Nucleus accumbens (tissue), 56 donors: ENCODE measurements at places on chromosomes 5 and 9.

GRCh38 chr9:86926145-86926544, 21.2 kb downstream of the GAS1 start:
- no peak for DNase-seq

DNA sequence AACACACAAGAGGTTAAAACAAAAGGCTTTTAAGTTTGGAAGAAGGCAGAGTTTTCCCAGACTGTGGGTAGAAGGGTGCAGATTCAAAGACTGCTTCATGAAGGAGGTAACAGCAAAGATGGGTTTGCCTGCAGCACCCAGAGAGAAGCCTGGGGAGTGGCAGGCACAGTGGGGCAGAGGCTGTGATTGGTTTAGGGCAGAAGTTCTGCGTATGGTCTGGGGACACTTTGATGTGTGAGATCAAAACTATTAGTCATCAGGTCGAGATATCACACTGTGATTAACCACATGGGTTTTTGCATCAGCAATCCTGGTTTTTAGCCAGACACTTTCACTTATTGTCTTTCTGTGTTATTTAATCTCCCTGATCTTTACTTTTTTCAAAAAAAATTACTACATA, 188.8 kb upstream of the GLRA1 start:
- DNase-seq: no peak

- DNase-seq: no peak
Observed at GRCh38 chr5:68548959-68549676, 333.6 kb downstream of the PIK3R1 start.

DNA sequence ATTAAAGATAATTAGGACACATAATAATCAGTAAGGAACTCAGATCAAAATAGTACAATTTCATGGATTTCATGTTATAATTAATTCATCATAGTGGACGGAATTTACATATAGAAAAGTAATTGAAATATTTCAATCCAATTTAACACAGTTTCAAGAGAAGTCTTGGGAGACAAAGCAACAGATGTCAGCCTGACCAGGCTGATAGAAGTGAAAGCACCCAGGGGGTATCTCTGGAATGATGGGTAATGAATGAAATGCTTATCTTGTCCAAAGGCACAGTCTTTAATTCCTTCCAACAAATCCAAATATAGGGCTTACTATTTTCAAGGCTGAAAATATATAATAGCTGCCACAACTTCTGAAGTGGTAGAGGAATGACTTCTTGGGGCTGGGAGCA, 629.3 kb upstream of the RGMB start:
- no peak for DNase-seq

GRCh38 chr5:1445689-1446601, 705 bp upstream of the SLC6A3 start:
- DNase-seq: no peak

DNA sequence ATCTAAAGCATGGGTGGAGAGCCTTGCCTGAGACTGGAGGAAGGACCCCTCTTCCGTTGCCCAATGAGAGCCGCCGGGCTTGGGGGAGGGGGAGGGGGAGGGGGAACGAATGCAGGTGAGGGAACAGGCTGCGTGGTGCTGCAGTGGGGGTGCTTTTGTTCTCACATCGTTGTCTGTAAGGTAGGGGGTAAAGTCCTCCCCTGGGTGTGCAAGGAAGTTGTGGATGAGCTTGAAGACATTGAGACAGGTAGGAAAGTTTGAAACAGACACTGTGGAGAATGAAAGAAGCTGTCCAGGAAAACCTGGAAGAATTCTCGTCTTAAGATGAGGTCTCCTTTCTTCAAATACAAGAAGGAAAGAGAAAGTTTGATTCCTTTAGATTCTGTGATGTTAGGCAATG, 94.1 kb upstream of the LIFR start:
- no peak for DNase-seq

DNA sequence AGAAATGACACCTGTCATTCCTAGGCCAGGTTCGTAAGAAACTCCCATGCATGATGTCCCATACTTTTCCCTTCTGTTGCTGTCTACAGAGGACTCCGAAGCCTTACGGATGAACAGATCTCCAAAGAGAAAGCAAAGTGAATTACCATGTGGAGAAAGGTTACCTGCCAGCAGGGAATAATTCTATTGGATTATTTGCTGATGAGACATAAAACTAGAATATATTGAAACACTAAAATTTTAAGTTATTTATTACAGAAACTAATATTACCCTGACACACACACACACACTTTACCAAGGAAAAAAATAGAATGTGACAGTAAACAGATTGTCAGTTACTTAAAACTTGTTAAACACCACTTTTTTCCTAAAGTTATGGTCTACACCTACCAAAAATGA, 452.7 kb upstream of the DAB2 start:
- DNase-seq: no peak

DNA sequence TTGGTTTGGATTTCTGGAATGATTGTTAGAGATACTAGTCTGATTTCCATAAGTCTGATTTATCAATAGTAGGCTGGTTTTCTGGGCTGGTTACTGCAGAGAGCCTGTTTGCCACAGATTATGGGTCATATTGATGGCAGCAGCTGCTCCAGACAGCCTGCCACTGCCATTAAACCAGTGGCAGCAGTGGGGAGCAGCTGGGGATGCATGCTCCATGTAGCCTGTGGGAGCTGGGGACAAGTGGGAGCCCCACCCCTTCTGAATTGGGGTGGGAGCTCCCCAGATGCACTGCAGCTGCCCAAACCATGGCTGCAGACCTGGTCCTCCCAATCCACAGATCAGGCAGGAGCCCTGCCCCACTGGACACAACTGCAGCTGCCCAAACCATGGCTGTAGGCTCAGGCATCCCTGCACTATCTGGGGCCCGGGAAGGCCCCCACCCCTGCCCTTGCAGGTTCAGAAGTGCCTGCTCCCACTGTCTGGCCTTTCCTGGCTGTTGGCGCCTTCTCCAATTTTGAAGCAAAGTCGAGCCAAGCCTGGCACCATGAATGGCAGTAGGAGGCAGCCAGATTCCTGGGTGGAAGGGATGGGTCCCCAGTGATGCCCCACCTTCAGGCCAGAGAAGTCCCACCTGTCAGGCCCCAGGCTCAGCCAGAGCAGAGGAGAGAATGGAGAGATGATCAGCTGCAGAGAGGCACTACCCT, 402.9 kb upstream of the TYRP1 start:
- DNase-seq: no peak

DNA sequence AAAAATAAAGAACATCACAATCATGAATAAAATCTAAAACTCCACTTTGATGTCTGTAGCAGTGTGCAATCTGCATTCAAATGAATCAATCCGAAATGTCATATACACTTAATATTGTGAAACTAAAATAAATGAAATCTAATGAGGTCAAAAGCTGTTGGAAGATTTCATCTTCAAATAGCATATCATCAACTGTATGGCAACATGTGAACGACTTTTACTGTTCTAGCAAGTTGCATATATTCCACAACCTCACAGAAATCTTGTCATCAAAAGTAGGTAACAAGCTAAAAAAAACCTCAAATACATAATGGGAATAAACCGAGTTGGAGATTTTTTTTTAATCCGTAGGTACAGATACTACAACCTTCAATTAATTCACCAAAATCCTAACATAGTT, 1.2 kb downstream of the PTBP3 start:
- DNase-seq: no peak

GRCh38 chr5:58983526-58984452, 400.9 kb downstream of the RAB3C start:
- DNase-seq: no peak

DNA sequence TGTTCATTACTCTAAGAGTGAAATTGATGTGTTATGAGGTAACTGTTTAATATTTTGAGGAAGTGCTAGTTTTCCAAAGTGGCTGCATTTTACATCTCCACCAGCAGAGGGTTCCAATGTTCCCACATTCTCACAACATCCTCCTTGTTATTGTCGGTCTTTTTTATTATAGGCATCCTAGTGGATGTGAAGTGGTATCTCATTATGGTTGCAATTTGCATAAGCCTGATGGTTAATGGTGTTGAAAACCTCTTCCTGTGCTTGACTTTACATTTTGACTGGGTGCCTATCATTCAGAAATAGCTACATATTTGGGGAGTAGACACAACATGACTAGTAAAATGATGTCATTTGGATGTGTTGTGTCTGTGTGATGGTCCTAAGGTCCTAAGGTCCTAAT, 143.6 kb downstream of the MRPS30 start:
- no peak for DNase-seq

DNA sequence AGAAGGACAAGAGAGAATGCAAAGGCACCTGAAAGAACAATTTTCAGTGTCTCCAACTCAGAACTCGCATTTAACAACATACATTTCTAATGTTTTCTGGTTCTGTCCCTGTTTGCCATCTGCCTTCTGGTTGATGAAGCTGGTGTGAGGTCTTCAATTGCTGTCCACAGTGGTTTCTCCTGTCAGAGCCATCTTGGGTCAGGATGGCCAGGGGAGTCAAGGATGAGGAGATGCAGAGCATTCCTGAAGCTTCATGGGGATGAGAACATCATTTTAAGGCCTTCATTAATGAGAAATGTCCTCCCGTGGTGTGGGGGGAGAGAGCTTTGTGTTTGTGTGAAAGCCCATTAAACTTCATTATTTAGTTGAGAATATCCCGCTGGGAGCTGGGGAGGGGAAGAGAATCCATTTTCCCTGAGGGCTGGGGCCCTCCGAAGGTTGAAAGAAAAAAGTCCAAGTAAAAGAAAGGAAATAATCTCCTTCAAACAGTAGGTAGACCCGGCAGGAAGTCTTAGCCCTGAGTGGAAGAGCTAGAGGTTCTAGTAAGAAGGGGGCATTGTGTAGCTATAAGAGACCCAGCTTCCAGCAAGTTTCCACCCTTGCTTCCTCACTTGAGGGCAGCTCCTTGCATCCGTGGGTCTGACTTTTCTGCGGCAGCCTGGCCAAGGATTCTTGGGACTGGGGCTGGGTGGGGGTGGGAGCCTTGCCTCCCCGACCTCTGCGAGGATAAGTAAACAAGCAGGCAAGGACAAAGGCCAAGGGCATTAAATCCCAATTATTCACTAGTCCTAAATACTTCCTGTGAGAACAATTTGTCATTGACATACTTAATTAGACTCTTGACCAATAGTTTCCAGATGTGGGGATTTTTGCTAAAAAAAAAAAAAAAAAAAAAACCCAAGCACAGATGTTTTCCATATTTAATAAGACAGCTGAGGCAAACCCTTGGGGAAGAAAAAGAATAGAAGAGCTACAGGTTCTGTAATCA, 119.2 kb downstream of the MSX2 start:
- DNase-seq: no peak

DNA sequence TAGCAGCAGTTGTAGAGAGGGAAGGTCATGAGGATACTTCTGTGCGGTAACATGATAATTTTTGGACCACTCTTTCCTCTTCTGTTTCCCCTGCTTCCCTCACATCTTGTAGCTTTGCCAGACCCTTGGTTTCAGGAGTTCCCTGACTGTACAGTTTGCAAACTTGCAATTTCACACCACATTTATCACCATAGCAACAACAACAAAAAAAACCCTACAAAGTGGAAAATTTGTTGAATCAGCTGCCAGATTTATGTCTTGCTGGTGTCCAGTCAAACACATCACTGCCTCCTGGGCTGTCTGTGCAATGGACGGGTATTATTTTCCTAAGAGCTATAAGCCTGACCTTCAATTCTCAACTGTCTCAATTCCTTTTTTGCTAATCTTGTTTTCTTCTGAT, 751.6 kb downstream of the TLR4 start:
- DNase-seq: no peak

DNA sequence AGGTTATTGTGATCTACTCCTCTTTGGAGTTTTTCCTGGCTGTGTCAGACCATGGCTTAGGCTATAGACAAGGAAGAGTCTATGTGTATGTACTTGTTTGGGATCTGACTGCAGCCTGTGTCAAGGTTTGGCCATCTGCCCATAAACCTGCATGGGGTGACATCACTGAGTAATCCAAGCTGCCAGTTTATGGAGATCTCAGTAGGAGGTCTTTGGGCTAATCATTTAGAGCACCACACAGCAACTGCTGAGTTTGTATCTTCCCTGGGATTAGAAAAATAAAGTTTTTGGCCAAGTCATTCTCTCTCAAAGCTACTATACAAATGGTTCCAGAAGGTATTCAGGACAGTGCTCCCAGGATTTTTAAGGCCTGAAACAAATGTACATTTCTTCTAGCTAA, 65.5 kb upstream of the HSPB3 start:
- no peak for DNase-seq

DNA sequence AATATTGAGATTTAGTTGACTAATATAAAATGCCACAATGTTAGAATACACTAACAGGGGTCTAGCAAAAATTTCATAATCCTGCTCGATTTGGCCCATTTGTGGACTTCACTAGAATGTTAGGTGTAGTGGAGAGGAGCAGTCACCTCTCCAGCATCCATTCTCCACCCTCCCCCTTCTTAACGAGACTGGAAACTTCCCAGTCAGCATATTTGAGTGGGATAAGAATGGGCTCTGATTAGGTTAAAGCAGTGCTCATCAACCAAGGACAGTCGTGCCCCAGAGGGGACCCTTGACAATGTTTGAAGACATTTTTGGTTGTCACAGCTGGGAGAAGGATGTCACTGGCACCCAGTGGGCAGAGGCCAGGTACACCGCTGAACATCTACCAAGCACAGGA, 46.7 kb downstream of the FANCC start:
- DNase-seq: no peak

DNA sequence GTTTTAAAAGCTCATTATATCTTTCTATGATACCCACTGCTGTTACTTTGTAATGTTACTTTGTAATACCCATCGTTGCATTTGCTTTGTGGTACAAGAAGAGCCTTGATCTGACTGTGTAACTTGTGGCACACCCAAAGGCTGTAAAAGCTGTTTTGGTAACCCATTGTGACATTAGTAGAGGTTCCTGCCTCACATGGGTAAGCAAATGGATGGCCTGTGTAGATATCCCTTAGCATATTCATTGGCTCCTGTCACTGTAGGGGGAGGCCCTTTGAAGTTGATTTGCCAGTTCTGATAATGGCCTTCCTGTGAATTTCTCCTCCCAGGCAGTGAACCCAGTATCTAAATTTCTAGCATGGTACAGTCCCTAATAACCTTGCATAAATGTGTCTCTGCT, 15.7 kb downstream of the CDK20 start:
- DNase-seq: no peak

- DNase-seq: no peak
Observed at GRCh38 chr9:109349421-109349846, 28.6 kb upstream of the EPB41L4B start.

GRCh38 chr9:20476912-20477521, 145.3 kb downstream of the MLLT3 start:
- DNase-seq: no peak

DNA sequence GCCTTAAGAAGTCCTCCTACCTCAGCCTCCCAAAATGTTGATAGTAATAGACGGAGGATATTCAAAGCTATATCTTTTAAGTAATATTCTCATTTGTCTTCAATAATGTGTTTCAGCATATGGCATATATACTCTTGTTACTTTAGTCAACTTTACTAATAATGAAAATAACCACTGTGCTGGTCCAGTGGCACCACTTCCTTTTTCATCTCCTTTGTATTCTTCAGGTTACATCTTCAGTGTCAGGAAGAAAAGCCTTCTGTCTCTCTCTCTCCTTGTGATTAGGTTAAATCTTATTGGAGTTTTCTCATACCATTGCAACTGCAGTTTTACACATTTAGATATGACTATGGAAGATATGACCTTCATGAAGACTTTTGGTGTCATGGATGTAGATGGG, 31.3 kb downstream of the PARP8 start:
- DNase-seq: no peak

- no peak for DNase-seq
Observed at GRCh38 chr9:6439051-6439703, 26.2 kb downstream of the UHRF2 start.
